Activated naive CD4-positive, alpha-beta T cell treated with Interleukin-2 at 50 U/mL for 16 hours (primary cell): ENCODE measurements at places on chromosomes 1 and 21.

DNA sequence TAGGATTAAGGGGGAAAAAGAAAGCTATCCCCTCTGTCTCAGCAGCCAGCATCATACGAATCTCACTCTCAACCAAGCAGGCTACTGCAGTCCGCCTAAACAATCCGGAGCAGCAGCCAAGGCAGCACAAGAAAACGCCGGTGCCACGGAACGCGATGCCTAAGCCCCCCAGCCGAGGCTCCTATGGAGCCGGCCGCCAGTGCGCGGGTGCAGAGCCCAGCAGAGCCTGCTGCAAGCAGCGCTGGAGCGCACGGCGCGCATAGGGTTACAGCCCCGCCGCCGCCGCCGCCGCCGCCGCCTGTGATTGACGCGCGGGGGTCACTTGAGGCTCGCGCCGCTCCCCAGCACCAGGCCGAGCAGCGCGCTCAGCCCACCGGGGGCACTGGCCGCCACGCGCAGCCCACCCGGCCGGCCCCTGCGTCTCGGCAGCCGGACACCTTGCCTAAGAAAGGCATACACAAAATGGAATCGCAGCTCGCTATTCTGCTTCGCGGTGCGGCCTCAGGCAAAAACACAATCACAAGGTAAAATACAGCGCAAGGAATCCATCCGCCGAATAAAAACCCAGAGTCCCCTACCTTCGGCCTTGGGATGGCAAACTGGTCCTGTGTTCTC is 780 bp downstream of the HIVEP3 start:
- DNase-seq = peak; percentile 50

- DNase-seq = no peak
Observed at GRCh38 chr21:44919913-44920693, 596 bp downstream of the ITGB2 start.

DNA sequence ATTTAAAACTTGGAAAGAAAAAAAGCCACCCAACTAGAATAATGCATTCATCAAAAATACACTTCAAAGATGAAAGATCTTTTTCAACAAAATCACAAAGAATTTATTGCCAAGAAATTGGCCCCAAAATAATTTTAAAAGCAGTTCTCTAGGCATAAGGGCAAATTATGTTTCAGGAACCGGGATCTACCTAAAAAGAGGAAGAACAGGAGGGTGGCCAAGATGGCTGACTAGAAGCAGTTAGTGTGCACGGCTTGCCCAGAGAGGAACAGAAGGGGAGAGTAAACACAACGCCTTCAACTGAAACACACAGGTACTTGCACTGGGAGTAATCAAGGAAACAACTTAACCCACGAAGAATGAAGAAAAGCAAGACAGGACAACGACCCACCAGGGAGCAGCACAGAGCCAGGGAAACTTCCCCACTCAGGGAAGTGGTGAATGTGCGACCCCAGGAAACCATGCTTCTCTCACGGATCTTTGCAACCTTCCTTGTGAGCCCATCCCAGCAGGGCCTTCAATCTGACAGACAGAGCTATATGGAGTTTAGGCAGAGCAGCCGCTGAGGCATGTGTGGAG is 46.1 kb downstream of the ACKR1 start:
- no peak for DNase-seq

- DNase-seq = no peak
Observed at GRCh38 chr1:236422517-236422876, 28.4 kb downstream of the EDARADD start.
